ENCODE measurements at places on chromosomes 5 and 9.

DNA sequence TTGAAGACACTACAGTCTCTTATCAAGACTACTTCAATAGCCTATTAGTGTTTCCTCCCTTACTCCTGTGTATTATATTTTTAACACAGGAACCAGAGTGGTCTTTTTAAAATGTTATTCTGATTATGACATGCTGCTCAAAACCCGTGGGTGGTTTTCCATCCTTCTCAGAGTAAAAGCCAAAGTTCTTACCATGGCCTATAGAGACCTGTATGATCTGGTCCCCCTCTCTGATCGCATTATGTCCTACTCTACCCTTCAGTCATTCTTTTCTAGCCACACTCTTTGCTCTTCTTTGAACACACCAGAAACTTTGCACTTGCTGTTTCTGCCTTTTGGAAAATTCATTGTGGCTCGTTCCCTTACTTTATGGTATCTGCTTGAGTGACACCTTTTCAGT is 13.8 kb downstream of the RECK start:
- DNase-seq, result no peak

- DNase-seq, result no peak
Measured at GRCh38 chr5:178535299-178536175, 54.7 kb downstream of the COL23A1 start.

GRCh38 chr5:179866241-179867078 is 7.8 kb upstream of the MRNIP start:
- no peak for DNase-seq

DNA sequence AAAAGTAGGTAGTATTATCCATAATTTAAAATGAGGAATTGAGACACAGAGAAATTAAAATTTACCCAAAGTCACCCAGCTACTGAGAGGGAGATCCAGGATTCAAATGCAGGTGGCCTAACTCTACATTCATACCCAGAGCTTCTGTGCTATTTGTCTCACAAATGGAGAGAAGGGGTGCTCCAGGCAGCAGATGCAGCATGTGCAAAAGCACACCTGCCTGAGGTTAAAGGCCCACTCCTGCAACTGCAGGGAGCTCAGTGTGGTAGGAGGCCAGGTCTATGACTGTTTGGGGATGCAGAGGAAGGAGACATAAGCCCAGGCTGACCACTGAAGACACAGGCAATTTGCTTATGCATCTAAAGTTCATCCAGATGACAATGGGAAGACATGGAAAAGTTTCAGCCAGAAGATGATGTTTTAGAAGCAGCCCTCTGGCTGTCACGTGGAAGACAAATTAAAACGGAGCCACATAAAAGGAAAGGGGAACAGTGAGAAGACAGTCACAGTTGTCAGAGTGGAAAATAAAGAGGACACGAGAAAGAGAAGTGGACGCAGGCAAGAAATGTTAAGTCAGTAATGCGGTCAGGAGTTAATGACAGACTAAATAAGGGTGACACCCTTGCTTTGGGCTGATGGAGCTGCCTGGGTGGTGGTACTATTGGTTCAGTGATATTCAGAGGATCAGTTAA is 214.7 kb downstream of the EBF1 start:
- no peak for DNase-seq

- no peak for DNase-seq
Measured at GRCh38 chr5:66689522-66690220, 93.5 kb downstream of the MAST4 start.

- no peak for DNase-seq
Measured at GRCh38 chr9:77544546-77544945, 103.6 kb downstream of the GNA14 start.

- DNase-seq, result no peak
Measured at GRCh38 chr9:126236273-126236672, 90.4 kb upstream of the MVB12B start.

DNA sequence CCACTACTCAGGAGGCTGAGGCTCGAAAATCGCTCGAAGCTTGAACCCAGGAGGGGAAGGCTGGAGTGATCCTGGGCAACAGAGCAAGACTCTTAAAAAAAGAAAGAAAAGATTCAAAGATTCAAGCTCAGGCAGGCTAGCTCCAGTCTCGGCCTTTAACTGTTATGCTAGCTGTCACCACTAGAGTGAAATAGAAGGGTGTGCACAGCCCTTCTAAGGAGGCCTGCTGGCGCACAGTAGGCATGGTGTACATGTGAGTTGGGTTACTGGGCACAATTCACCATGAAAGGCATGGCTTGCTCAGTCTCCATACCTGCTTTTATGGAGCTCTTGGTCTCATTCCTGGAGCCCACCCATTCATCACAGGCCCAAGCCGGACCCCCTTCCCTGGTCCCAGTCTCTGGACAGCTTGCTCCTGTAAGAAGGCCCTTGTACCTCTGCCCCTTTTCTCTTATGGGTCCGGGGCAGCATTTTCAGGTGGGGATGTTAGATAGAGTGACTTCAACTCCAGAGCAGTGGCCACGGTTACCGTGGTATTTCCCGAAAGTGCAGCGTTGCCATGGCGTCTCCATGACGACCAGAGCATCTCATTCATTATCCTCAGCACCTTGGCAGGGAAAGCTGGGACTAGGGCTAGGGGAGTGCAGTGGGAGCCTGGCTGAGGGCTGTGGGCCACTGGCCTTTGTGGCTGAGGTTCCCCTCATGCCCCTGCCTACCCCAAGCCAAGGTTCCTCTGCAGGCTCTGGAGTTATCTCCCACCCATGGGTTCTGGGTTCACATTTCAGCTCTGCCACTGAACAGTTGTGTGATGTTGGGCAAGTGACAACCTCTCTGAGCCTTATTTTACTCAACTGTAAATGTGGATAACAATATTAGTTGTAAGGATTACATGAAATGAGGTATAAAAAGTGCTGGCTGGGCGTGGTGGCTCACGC is 5.7 kb downstream of the NDST1 start:
- DNase-seq, result no peak

GRCh38 chr5:42951293-42951840 is 88.8 kb downstream of the ANXA2R start:
- peak; percentile 38 for DNase-seq
